Left ventricle myocardium inferior (tissue), 1 donor: ENCODE measurements at places on chromosomes 5 and 9. TPM values are rescaled to one million over a fixed set of nuclear protein-coding genes. Genes with fewer than 3 reads are reported as not detected.

Gene EGFLAM
- total RNA-seq, result 8.9 TPM

Gene LHX2
- not detected for total RNA-seq

Gene HNRNPA0
- 13.1 TPM for total RNA-seq

Gene SLC2A6
- 2.0 TPM for total RNA-seq

- no peak overlapping the region for H3K4me3 ChIP-seq
- DNase-seq, result no peak
- H3K36me3 ChIP-seq, result no peaks in the 10 kb centered on the region
- H3K27me3 ChIP-seq, result peaks cover 13% of the 10 kb centered on the region
These were observed 6.8 kb downstream of the SLC24A2 start for GRCh38 chr9:19782005-19782404.

DNA sequence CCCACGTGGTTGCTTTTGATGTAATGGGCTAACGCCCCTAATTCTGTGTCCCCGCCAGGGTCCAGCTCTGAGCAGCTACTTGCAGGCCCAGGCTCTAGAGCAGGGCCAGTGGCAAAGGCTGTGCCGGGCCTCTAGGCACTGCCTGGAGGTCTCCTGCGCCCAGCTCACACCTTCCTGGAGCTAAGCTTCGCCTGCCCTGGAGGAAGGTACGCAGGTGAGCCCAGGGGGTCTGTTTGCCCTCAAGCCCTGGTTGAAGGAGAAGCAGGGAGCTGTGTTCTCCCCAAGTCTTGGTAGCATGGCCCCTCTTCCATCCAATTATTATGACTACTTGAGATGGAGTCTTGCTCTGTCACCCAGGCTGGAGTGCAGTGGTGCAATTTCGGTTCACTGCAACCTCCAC is 5.2 kb upstream of the LMX1B start:
- H3K36me3 ChIP-seq, result no peaks in the 10 kb centered on the region
- H3K27me3 ChIP-seq, result peaks cover 69% of the 10 kb centered on the region
- peaks cover 49% of the 10 kb centered on the region for H3K4me1 ChIP-seq
